LHCN-M2 (cell line): ENCODE measurements at places on chromosomes 7 and 10. TPM values are rescaled to one million over a fixed set of nuclear protein-coding genes. Genes with fewer than 3 reads are reported as not detected.

DNA sequence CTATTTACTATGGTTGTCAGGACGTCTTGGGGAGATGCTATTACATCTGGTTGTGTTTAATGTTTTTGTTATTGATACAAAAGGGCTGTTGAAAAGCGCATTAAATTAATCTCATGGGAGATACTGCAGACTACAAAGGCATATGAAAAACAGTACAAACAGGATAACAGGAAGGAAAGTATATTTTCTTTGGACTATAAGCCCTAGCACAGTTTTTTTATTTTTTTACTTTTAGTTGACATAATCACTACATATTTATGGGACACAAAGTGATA is 341.3 kb downstream of the ARL4A start:
- DNase-seq = no peak

DNA sequence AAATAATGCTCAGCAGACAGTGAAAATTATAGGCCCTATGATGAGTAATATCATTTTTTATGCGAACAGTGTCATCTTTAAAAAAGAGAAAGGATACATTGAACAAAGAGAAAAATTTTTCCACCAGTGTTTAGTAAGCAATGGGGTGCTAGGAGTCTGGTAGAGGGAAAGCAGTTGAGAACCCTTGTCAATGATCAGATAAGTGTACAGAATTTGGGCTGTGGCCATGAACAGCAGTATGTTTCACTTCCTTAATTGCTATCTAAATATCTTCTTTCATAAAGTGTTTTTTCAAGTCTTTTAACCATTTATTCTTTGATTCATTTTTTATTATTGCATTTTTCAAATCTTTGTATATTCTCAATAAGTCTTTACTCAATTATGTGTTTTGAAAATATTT is 750.7 kb upstream of the KCND2 start:
- no peak for DNase-seq

GRCh38 chr7:94325122-94325475 is 69.6 kb upstream of the COL1A2 start:
- peak; percentile 33 for DNase-seq

DNA sequence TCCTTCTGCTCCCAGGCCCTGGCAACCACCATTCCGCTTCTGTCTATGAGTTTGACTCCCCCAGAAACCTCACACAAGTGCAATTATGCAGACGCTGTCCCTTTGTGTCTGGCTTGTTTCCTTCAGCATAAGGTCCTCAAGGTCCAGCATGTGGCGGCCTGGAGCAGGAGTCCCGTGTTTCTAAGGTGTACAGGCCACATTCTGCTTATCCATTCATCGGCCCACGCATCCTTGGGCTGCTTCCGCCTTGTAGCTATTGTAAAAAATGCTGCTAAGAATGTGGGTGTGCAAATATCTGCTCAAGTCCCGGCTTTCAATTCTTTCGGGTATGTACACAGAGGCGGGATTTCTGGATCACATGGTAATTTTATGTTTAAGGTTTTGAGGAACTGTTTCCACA is 38.2 kb downstream of the ESYT2 start:
- no peak for DNase-seq

DNA sequence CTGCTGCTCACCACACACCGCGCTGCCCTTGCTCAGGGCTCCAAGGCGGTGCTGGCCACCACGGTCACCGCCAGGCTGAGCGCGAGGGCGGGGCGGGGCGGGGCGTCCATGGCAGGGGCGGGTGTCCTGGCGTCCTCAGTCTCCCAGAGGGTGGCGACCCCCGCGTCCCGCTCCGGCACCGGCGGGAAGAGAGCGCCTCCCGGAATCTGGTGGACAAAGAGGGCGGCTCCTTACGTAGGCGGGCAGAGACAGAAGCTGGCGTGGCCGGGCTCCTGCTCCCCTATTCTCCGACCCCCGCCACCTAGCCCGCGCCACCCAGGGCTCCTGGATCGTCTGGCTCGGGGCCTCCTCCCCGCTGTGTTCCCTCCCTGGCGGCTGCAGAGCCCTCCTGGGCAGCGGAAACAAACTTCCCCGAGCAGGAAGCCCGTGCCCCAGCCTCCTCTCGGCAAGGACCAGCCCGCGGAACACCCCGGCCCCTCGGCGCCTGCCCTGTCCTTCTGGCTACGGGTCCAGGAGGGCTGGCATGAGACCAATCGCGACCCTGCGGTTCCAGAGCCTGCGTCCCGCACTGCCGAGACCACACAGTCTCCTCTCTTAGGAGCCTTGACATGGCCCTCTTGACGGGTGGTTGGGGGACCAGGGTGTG is 133.8 kb upstream of the ZNF92 start:
- DNase-seq = no peak

DNA sequence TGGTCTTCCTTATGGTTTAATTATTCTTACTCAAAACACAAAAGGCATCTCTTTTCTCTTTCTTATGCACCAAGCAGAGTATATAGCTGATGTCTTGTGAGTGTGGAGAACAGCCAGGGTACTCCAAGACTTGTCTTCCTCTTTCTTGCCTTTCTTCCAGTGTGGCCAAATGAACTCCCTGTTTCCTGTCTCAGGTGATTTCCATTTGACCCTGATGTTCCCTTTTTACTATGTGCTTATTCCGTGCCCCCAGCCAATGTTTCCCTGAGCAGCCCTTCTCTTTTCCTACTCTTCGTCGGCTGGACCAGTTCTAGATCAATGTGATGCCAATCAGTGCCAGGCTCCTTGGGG is 12.6 kb downstream of the OR9A4 start:
- no peak for DNase-seq

DNA sequence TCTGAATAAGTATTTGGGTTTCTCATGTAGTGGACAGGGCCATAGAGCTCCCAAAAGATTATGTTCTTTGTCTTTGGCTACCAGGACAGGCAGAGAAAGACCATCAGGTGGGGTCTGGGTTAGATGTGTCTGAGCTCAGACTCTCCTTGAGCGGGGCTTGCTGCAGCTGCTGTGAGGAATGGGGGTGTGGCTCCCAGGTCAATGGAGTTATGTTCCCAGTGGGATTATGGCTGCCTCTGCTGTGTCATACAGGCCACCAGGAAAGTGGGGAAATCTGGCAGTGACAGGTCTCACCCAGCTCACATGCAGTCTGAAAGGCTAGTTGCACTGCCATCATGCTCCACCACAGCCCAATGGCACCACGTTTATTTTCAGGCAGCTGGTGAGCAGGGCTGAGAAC is 97.0 kb upstream of the FERD3L start:
- DNase-seq = peak; percentile 22

GRCh38 chr10:69087590-69088470 is at the start of gene SRGN:
Gene SRGN (plus strand): TSS chr10:69088103. CDS start chr10:69088158, 55 bp downstream.
- peak; percentile 92 for DNase-seq

DNA sequence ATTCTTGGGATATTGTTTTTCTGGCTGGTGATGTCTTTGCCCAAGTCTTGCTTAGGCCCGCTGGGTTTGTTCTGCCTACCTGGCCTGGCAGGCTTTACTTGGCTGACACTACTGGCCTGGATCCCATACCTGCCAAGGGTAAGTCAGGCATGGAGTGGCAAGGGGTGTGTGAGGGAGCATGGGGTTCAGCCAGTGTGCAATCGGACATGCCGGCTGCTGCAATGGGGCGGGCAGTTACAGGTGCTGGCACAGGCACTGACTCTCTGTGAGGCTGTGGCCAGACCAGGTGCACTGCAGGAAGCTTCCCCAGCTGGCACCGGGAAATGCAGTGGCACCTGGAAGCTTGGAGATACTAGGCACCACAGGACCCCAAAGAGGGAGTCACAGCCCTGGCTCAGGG is 168.4 kb downstream of the PON1 start:
- no peak for DNase-seq

DNA sequence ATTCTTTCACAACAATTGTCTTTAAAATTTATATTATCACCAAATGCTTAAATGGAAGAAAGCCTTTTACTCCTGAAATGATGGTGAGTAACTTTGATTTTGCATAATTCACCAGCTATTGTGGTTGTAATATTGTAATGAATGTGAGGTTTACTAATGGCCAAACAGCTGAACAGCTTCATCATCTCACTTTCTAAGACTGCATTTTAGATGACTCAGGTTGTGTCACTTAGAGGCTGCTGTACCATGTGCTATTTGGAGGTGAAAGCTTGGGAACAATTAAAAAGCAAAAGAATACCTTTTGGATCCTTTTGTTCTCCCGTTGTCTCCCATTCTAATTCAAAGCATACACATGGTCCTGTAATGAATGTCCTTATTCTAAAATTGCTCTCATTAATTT is 604.0 kb upstream of the PFKP start:
- DNase-seq = no peak

GRCh38 chr10:130430852-130431704 is 294.9 kb downstream of the GLRX3 start:
- DNase-seq = no peak

- peak; percentile 66 for DNase-seq
Observed at GRCh38 chr10:129971381-129972144, 7.5 kb upstream of the EBF3 start.

DNA sequence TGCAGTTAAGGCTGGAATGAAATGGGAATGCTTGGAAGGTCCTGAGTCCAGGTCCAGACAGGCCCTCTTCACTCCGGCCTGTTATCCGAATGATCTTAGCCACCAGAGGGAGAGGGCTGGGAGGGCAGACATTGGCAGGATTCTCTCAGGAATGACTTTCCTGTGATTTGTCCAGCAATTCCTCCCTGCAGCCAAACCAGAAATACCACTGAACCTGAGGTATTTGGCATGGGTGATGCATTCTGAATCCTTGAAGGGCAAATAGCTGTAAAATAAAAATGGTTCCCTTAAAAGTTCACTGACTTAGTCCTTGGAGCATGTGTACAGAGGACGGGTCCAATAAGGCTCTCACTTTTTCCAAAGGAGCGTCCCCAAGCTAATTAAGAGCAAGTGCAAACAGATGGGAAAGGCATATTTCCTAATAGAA is 77.5 kb upstream of the HABP2 start:
- no peak for DNase-seq

VGF gene
- 0.45 and 0.69 TPM in 2 replicates for total RNA-seq

OR9A4 gene
- total RNA-seq = not detected in 2 replicates

AGAP6 gene
- total RNA-seq = 4.8 and 5.6 TPM in 2 replicates

GPR37 gene
- total RNA-seq = not detected in 2 replicates

NUDT5 gene
- 82.7 and 87.1 TPM in 2 replicates for total RNA-seq

DRGX gene
- total RNA-seq = not detected in 2 replicates

EPDR1 gene
- 99.6 and 105 TPM in 2 replicates for total RNA-seq

TUBAL3 gene
- total RNA-seq = not detected in 2 replicates

ARHGEF35 gene
- total RNA-seq = 0.13 and 0.46 TPM in 2 replicates
